ENCODE measurements at places on chromosomes 7 and 10. TPM values are rescaled to one million over a fixed set of nuclear protein-coding genes. Genes with fewer than 3 reads are reported as not detected.

HTR5A gene
- not detected for total RNA-seq

SH2D4B gene
- total RNA-seq: not detected

NUB1 gene
- 59.6 TPM for total RNA-seq

PTPRZ1 gene
- 9.8 TPM for total RNA-seq

ARHGEF5 gene
- 54.7 TPM for total RNA-seq

DGKI gene
- total RNA-seq: 1.4 TPM

WASHC2A gene
- total RNA-seq: 19.3 TPM

CUX1 gene
- total RNA-seq: 63.7 TPM
